Stimulated activated naive B cell treated with anti-CD40 and anti-IgM and Interleukin-4, amounts not matched to agents 10 μg/mL and 1 μg/mL and 100 μg/mL, for 72 hours (primary cell): ENCODE measurements at places on chromosomes 1 and 21.

DNA sequence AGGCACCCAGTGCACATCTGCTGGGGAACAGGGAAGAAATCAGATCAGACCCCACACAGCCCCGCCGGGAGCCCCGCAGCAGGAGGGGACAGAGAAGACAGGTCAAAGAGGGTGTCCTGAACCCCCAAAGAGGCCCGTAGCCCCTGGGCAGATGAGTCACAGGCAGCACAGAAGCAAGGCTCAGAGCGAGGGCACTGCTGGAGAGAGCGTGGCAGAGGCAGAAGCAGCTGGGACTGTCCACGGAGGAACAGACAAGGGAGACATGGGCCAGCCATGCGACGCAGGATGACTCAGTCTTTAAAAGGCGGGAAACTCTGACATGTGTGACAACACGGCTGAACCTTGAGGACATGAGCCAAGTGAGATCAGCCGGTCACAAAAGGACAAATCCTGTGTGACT lies 14.5 kb upstream of the PRDM16 start:
- no peak for DNase-seq

DNA sequence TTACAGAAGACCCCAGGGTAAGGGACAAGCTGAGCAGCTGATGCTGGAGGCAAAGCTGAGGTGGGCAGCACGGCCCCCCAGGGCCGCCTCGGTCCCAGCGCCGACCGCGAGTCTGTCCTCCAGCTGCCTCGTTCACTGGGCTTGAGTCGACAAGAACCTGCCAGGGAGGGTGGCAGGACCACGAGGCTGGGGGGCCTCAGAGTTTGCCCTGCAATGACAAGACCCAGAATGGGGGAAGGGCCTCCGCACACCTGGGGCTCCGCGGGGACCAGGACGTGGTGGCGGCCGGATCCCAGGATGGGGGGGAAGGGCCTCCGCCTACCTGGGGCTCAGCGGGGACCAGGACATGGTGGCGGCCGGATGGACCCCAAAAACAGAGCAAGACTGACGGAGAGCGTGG lies 53.9 kb upstream of the COL18A1 start:
- DNase-seq = no peak

- DNase-seq = no peak
Measured at GRCh38 chr1:118116401-118116800, 68.6 kb downstream of the SPAG17 start.

- no peak for DNase-seq
Measured at GRCh38 chr1:10761503-10762152, 34.8 kb downstream of the CASZ1 start.

GRCh38 chr1:34975338-34975737 lies 9.8 kb downstream of the TMEM35B start:
- no peak for DNase-seq

DNA sequence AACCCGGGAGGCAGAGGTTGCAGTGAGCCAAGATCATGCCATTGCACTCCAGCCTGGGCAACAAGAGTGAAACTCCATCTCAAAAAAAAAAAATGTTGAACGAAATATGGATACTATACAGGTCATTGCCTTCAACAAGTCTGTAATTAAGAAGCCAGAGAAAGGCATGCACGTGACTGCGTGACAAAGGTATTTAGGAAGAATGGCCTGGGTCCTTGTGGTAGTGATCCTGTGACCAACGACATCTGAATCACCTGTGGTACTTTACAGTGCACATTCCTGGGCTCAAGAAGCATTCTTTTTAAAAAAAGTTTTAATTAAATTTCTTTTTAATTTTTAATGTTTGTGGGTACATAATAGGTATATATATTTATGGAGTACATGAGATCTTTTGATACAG lies 115.0 kb downstream of the GREM2 start:
- no peak for DNase-seq

DNA sequence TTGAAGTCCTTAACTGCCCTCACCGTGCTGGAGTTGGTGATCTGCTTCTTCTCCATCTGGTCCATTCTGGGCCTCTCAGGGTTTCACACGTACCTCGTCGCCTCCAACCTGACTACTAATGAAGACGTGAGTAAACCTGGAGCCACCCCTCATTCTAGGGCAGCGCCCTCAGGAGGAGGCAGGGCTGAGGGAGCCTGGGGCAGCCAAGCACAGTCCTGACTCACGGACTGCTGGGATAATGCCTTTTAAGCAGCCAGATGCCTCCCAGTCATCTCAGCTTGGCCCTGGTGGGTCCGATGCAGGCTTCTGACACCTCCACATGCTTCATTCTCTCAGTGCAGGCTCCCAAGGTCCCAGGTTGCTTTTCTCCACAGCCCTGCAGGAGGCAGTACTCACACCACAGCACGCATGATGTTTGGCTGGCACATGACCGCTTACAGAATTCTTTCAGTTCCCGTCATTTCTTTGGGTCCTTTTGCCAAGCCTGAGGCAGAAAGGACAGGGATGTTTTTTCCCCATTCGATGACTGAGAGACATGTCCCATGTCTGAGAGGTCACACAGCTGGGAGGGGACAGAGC lies 11.8 kb upstream of the SFN start:
- DNase-seq = no peak

GRCh38 chr1:30812076-30812475 lies 54.5 kb upstream of the LAPTM5 start:
- no peak for DNase-seq

GRCh38 chr1:72412286-72412685 lies 129.9 kb upstream of the NEGR1 start:
- no peak for DNase-seq

- DNase-seq = no peak
Measured at GRCh38 chr1:92902406-92902744, 58.9 kb downstream of the DIPK1A start.
